Upper lobe of left lung (tissue), 6 donors: ENCODE measurements at places on chromosomes 4 and X.

DNA sequence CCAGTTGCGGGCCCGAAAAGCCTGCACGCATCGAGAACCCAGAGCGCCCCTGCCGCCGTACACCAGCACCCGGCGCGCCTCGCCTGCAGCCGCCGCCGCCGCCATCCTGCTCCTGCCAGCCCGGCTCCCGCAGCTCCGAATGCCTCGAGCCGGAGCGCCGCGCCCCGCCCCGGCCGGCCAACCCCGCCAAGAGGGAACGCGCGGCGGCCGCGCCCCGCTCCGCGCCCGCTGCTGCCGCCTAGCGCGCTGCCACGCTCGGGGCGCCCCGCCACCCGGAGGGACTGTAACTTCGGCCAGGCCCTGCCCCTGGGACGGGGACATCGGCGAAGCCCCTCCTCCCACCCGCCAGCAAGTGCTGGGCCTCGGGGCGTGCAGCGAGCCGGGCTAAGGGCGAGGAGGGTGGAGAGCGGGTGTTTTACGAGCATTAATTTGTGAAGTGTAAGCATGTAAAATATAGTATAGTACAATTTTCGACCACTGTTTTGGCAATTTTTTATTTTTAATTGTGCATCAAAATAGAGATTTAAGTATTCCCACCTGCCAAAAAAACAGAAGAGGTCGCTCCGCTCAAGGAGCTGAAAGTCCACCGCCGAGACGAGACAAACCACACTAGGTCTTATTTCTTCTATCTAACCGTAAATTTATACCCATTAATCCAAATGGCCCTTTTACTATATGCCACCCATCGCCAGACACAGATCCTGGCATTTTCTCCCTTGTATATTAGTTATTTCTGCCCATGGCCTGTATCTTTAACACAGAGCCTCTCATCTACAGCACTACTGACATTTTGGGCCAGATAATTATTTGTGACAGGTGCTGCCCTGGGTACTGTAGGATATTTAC lies at the start of gene QDPR:
Gene QDPR, minus strand, starts transcription at position 141 of the 846 bp plus-strand sequence. Its CDS starts 36 bp downstream, at position 105.
- DNase-seq = peak; percentile 88

GRCh38 chr4:121656269-121656641 lies 40.5 kb downstream of the ANXA5 start:
- DNase-seq = peak; percentile 47

DNA sequence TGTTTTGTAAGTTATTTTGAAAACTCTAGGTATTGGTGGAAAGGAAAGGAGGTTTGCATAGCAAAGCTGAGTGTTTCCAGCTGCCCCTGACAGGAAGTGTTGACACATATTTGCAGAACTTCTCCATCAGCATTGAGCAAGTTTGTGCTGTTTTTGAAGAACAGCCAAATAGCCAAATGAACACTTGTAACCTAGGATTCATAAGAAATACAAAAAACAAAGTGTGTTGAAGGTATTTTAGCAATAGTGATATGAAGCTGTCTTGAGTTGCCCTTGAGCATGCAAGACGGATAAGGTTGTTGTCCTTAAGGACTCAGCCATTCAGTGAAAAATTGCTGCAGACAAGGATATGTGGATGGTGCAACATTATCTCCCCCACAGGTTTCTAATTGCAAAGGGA lies 68.3 kb upstream of the PGM2 start:
- no peak for DNase-seq

GRCh38 chr4:182483685-182484084 lies 240.5 kb downstream of the TENM3 start:
- no peak for DNase-seq

GRCh38 chr4:95640311-95640710 lies 91.5 kb upstream of the UNC5C start:
- DNase-seq = no peak

GRCh38 chrX:828411-828959 lies 197.9 kb downstream of the SHOX start:
- DNase-seq = no peak

- no peak for DNase-seq
Measured at GRCh38 chr4:164871673-164872072, 5.3 kb upstream of the APELA start.

DNA sequence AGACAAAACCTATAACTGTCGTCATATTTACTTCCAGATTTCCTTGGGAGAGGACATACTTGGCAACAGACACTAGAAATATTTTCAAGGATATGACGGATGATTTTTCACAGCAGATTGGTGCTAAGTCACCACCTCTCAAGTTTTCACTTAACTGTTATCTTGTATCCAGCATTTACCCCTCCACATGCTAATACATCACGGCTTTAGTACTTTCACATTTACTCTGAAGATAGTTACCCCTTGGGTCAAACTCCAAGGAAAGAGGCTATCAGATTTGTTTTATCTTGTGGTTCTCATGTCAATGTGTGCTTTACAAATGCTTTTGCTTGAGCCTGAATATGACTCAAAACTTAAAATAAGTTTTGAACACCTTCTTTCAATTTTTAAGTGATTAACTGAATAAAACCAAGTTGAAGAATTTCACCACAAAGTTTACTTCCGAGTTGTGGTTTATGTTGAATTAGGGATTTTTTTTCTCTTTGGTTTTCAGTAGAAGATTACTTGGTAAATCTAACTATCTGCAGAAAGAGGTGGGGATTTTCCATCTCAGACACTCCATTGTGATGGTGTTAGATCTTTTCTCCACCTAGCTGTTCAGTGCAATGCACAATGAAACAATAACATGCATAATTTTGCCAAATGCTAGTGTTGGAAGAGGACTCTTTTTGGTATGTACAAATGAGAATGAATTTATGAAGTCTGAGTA lies 75.4 kb upstream of the FAT1 start:
- DNase-seq = no peak

- DNase-seq = no peak
Measured at GRCh38 chr4:148224476-148224875, 217.7 kb downstream of the NR3C2 start.

DNA sequence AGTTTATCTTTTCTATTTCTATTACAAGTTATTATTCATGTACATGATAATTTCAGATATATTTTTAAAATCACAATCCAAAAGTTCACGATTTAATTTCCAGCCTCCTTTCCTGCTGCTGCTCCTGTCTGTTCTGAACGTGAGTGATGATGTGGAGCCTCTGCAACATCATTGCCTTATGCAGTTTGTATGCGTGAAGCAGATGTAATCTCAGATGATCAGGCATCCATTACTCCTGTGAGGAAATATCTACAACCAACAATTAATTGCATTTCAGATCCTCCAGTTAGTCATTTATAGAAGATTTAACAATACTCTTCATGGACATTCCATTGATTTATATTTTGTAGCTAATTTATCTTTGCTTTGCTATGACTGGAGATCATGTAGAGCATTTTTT lies 668.7 kb upstream of the EPHA5 start:
- no peak for DNase-seq

GRCh38 chr4:182203872-182204411 lies 39.3 kb upstream of the TENM3 start:
- no peak for DNase-seq

DNA sequence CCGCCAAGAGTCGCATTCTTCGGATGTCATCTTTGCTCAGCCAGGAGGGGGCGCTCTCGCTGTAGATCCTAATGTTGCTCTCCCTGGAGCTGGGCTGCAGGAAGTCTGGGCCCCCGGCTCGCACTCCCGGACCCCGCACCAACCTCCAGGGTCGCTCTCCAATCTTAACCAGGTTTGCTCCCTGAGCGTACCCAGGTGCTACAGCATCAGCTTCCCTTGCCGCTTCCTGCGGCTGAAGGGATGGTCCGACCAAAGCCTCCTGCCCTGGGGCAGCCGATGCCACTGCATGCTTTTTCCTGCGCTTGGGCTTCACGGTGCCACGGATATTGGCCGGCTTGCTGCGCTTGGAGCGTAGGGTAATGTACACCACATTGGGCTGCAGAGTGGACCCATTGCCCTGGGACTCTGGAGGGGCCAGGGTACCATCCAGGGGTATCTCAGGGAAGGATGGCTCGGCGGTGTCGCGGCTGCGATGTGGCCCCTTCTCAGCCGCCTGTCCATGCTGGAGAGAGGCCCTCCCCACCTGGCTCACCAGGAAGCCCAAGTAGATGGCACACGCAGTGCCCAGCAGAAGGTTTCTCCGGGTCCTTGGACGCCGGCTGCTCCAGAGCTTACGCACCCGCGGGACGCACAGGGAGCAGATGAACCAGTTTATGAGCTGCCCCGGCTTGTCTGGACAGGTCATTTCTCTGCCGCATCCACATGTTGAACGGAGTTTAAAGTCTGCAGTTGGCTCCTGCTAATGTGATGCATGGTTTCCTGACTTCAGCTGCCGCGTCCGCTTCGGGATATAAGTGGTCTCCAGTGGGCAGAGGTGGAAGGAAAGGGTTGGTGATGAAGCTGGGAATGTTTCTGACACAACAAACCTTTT lies 1.9 kb downstream of the GASK1B start:
- peak; percentile 65 for DNase-seq

DNA sequence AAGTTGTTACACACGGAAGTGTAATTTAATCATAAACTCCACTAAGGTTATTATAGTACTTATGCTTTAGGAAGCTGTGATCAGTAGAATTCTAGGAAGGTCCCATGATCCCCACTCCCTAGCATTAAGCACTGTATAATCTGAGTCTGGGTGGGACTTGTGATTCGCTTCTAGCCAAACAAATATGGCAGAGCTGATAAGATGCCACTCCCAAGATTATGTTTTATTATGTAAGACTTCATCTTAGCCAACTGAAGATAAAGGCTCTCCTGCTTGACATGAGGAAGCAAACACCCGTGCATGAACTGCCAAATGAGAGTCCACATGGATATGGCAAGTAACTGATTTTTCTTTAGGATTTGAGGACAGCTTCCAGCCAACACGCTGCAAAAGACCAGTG lies 186.4 kb upstream of the NDST3 start:
- DNase-seq = no peak

DNA sequence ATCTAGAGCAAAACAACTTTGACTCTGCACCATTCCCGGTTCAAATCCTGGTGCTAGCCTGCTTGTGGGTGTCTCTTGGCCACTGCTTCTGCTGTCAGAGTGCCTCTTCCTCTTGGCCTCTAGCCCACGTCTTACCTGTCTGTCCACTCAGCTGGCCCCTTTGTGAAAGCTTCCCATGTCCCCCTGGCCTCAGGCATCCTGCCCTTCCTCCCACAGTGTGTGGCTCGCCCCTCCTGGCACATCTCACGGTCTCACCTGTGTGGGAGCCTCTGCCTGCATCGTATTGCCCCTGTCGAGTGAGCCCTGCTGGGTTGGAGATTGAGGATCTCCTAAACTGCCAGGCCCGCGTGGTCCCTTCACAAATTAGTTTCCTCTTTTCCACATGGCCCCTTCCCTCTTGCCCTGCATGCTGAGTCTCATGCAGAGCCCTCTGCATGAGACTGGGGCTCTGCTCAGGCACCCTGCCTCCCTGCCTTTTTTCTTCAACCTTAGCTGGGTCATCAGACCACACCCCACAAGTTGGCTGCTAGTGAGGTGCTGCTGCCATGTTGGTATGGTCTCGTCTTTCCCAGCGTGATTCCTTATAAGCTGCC lies 53.7 kb upstream of the TADA2B start:
- DNase-seq = no peak

DNA sequence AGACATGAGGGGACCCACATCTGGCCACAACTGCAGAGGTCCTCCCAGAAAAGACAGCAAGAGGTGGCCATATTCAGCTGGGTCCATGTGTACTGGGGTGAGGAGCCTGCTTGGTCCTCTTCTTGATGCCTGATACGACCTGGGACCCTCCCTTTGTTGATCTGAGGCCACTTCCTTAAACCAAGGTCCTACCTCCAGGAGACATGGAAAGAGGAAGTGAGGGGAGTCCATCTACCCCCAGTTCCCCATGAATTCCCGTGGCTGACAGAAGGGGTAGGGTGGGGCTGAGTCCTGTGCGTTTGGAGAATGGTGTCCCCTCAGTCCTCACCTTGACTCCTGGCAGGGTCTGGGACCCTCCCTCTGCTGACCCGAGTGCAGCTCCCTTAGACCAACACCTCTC lies 2.1 kb downstream of the MAGEA10 start:
- DNase-seq = no peak

DNA sequence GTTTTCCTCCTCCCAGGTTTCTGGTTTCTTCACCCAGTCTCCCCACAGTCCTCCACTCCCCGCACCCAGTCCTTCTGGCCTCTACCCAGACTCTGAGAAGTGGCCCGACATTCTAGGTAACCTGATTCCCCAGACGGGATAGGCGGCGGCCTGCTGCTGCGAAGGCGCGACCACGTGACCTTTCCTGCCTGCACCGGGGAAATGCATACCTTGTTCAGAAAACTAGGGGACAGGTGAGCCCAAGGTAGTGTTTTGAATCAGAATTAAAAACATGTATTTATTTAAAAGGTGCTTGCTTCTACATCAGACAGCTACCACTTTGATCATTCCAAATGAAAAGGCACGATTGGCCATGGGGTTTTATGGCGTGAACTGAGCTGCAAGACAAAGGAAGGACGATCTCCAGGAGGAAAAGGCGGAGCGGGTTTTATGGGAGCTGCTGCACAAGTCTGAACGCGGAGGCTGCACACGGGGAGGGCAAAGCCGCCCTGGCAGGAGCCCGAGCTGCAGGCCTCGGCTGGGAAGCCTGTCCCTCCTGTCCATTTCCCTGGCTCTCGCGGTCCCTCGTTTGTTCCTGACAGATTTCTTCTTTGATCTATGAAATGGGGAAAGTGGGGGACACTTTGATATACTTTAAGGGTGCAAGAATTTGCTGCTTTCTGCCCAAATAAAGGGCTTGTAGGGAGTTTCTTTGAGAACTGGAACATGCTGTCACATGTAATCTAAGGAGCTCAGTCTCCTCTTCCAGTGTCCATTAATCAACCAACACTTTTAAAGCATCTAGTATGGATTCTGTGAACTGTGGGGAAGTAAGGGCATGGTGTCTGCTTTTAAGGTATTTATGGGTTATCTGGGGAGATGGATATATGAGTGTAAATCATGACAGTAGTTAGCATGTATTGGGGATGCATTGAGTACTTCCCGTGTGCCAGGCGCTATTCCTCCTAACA lies 150.9 kb downstream of the SPRY1 start:
- peak; percentile 77 for DNase-seq

DNA sequence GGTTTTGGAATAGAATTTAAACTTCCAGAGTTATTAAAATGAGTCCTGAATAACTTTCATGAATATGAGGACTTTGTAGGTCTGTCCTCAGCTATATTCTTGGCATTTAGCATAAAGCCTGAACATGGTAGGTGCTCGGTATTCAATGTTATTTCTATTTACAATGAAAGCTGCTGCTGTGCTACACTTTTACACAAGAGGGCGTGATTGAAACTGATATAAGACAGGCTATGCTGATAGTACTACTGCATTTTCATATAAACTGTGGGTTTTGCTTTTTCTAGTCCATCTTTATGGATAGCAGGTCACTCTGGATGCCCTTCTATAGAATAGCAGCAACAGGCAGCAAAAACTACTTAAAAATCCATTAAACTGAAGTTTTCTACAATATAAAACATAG lies 12.3 kb upstream of the GNPDA2 start:
- DNase-seq = no peak

DNA sequence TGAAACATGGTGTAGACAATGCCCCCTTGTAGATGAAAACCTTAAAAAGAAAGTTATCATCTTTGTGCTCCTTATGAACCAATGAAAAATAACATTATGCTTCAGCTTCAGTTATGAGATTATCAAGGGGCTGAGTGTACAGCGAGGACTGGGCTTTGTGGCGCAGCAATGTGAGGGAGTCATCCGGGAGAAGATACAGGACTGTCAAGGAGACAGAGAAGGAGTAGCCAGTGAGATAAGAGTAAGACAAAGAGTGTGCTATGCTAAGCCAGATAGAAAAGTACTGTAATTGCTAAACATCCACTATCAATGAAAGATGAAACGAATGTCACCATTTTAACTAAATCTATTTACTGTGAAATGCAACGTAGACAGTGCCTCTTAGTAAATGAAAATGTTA lies 3.6 kb upstream of the KLHL15 start:
- no peak for DNase-seq

GRCh38 chrX:123920105-123920785 lies 41.3 kb upstream of the STAG2 start:
- DNase-seq = no peak

- peak; percentile 59 for DNase-seq
Measured at GRCh38 chrX:30735839-30736238, 82.6 kb downstream of the GK start.
